ENCODE measurements at places on chromosomes 4 and X.

DNA sequence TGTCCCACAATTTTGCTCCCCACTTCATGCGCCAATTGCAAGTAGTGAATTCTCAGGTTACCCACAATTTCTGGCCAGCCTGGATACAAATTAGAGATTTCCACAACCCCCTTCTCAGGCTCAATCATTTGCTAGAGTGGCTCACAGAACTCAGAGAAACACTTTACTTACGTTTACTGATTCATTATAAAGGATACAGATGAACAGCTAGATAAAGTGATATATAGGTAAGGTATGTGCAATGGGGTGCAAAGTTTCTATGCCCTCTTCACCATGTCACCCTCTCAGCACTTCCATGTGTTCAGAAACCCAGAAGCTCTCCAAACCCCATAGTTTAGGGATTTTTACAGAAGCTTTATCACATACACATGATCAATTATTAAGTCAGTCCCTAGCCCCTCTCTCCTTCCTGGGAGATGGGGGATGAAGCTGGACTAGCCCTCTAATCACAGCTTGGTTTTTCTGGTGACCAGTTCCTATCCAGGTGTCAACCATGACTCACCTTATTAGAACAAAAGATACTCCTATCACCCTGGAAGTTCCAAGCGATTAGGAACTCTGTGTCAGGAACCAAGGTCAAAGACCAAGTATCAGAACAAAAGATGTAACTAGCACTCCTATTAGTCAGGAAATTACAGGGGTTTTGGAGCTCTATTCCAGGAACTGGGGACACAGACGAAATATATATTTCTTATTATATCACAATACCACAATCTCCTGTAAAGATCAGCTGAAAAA is 33.5 kb upstream of the PRRG1 start:
- no peak for DNase-seq

GRCh38 chrX:107775734-107776511 is at the start of gene TSC22D3:
Gene TSC22D3, minus strand, starts transcription at chrX:107775787. Its CDS starts 368 bp downstream, at chrX:107775419.
- DNase-seq = peak; percentile 50

- DNase-seq = no peak
These were observed 65.9 kb downstream of the SRPX start for GRCh38 chrX:38154818-38155217.

DNA sequence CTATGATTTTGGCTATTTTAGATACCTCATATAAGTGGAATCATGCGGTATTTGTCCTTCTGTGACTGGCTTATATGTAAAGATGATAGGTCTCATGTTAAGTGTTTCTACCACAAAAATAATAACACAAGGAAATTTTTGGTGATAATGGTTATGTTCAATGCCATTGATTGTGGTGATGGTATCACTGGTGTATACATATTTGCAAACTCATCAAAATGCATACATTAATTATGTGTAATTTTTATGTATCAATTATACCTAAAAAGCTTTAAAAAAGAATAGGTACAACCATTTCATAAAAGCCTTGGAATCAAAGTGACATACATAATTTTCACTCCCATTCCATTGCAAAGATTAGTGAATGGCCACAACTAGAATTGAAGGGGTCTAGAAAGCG is 178.3 kb upstream of the FMR1 start:
- no peak for DNase-seq

DNA sequence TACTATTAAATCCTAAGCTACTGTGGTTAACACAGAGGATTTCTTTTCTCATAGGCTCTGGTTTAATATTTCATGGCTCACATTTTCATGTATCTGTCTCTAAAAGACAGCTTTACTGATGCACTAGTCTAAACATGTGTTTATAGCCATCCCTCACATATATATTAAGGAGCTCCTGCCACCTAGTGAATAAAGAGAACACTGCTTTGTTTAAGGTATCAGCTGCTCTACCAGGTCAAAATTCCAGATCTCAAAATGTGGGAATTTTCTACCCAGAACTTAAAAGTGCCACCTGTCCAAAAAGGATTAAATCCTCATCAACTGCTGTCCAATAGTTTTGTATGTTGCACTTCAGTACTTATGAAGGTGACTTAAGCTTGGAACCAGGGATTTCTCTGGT is 188.5 kb upstream of the TEX13C start:
- DNase-seq = no peak

GRCh38 chrX:10142041-10142599 is 14.7 kb upstream of the CLCN4 start:
- DNase-seq = no peak

DNA sequence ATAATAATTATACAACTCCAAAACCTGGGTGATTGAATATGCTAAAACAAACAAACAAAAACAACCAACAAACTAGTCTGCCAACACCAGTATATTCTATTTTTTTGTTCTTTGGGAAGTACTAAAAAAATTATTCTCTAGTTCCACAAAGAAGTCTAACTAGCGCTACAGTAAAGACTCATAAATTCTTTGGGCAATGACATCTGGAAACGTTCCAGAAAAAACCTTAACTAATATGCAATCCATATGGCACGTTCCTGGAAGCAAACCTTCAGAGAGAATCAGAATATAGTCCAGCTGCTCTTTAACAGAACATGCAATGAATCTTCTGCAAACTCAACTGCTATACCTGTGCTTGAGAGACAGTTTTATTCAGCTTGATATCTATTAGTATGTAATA is 500.1 kb downstream of the TRAM1L1 start:
- no peak for DNase-seq

DNA sequence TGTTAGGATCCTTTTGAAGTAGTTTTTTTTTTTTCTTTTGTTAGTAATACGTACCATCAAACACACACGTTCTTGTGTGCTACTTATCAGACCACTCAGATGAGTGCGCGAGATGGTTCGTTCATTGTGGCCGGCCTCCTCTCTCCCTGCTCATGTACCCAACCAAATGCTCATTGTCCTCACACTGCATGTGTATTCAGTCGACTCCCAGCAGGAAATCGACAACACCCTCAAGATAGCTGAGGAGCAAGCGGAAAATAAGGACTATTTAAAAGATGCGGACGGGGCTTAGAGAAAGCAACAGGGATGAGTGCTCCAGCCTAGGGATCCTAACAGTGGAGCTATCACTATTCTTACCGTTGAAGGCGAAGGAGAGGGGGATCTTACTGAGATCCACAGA is 72.9 kb upstream of the GUCY1A1 start:
- DNase-seq = no peak

- no peak for DNase-seq
These were observed 5.7 kb downstream of the ZNF280C start for GRCh38 chrX:130263016-130263415.

GRCh38 chr4:98657531-98658286 is 702 bp downstream of the TSPAN5 start:
- peak; percentile 32 for DNase-seq

DNA sequence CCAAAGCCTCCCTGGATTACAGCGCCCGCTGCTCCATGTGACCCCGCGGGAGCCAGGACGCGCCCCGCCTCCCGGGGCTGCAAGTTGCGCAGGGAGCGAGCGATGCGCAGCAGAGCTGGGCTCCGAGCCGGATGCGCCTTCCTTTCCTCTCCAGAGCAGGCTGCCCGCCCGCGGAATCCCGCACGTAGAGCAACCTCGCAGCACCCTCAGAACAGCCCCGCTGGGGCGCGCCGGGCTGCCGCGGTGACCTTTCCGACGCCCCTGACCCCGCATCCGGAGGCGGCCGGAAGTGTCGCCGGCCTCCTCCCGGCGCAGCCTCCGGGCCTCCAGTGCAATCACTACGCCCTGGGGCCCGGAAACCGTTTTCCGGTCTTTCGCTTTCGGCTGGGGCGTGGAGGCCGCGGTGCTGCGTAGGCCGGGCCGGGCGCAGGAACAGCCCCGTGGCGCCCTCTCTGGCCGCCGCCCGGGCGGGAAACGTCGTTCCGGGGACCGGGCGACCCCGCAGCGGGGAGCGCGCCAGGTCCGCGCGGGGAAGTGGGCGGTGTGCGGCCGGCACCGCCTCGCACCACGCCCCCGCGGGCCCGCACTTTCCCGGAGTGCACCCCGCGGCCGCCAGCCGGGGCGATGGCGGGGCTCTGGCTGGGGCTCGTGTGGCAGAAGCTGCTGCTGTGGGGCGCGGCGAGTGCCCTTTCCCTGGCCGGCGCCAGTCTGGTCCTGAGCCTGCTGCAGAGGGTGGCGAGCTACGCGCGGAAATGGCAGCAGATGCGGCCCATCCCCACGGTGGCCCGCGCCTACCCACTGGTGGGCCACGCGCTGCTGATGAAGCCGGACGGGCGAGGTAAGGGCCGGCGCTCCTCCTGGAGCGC is at the start of gene CYP4V2:
Gene CYP4V2, plus strand, starts transcription at position 368 of the 866 bp plus-strand sequence. Its CDS starts 257 bp downstream, at position 625.
- DNase-seq = peak; percentile 83

DNA sequence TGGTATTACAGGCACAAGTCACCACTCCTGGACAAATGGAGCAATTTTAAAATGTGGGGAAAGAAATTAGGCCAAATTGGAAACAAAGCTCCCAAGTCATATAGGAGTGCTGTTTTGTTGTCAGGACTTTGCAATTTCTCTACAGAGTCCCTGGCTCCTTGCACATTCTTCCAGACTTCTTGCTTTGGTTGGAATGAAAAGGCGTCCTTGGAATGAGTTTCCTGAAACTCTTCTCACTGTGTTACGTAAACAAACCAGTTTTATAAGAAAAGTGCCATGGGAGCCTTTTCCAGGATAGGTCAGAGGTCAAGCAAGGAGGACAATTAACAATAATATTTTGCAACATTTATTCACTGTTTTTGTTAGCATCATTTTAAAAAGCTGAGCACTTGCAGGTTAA is 32.4 kb upstream of the KIT start:
- no peak for DNase-seq

DNA sequence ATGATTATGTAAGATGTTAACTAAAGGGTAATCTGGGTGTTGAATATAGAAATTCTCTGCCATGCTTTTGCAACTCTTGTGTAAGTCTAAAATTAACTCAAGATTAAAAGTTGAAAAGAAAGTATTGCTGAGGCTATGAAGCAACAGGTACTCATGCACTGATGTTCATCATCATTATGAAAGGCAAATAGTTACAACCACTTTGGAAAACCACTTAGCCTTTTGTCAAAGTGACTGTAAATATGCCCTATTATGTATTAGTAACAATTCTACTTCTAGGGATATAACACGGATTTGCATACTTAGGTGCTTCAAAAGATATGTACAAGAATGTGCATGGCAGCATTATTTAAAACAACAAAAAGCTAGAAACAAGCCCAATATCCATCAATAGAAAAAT is 227.8 kb upstream of the CXXC4 start:
- no peak for DNase-seq

GRCh38 chr4:75895744-75896314 is 6.4 kb downstream of the PPEF2 start:
- no peak for DNase-seq

GRCh38 chr4:132124624-132124974 is 1024.5 kb upstream of the PCDH10 start:
- no peak for DNase-seq

DNA sequence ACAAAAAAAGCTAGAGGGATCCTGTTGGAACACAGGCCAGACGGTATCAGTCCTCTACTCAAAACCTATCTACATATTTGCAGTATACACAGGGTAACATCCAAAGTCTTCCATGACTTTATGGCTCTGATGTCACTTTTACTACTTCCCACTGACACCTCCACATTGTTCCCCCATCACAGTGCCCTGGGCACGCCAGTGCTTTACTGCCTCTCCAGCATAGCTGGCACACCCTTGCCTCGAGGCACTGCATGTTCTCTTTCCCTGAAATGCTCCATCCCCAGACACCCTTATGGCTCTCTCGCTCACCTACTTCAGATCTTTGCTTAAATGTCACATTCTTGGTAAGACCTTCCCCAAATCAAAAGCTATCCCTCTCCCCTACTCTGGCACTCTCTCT is 6.3 kb upstream of the ATP10D start:
- DNase-seq = no peak

- no peak for DNase-seq
These were observed 605.9 kb upstream of the DIPK2B start for GRCh38 chrX:45806410-45807121.

GRCh38 chr4:185068837-185069236 is 50.5 kb downstream of the HELT start:
- no peak for DNase-seq
